ENCODE measurements at places on chromosomes 11 and 22. TPM values are rescaled to one million over a fixed set of nuclear protein-coding genes. Genes with fewer than 3 reads are reported as not detected.

DNA sequence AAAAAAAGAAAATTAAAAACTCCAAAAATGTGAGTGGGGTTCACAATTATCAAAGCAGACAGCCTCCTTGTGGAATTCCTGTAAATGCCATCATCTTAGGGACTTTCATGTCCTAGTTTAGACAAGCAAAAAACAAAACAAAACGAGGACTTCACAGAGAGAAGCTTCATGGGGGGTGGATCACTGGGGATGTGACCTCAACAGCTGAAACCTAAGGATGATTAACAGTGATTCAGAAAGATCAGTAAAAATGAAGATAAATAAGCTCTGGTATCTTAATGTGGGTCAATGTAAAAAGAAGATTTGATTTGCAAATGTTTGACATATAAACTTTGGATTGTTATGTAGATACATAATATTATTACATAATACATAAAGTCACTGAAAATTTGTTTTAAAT is 8.1 kb upstream of the OR10W1 start:
- no peak for DNase-seq

GRCh38 chr11:2975594-2975993 is 16.5 kb downstream of the NAP1L4 start:
- peak; percentile 44 for DNase-seq

DNA sequence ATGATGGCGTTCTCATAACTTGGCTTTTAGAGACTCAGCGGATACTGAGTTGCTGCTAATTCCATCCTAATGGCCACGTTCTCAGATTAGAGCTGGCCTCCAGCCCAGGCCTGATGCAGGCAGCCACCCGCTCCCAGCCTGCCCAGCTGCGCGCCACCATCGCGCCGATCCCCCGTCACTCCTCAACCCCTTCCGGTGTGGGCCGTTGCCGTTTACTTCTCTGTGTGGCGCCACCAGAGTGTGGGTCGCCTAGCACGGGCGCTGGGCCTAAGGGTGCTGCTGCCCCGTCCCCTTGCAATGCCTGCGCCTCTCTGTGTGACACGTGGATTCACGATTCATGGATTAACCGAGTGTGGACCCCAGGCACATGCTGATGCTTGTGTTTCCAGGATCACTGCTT is 1116.0 kb downstream of the BRD1 start:
- no peak for DNase-seq

HTR3B gene
- total RNA-seq, result not detected

PANX2 gene
- total RNA-seq, result 11.9 TPM
